Naive B cell (primary cell): ENCODE measurements at places on chromosomes 5 and 9. TPM values are rescaled to one million over a fixed set of nuclear protein-coding genes. Genes with fewer than 3 reads are reported as not detected.

The RNF180 gene
- not detected for polyA plus RNA-seq

The ST8SIA4 gene
- 22.8 TPM for polyA plus RNA-seq

The RGS3 gene
- polyA plus RNA-seq, result 4.6 TPM

The ADAMTS16 gene
- not detected for polyA plus RNA-seq

The ROR2 gene
- polyA plus RNA-seq, result not detected

The NDST1 gene
- polyA plus RNA-seq, result 1.3 TPM

The SPATA9 gene
- not detected for polyA plus RNA-seq

The ANAPC2 gene
- polyA plus RNA-seq, result 9.3 TPM

The FOXD4L4 gene
- not detected for polyA plus RNA-seq

The CDKN2A gene
- 4.7 TPM for polyA plus RNA-seq

The ANKRD20A1 gene
- polyA plus RNA-seq, result not detected

The GPR151 gene
- not detected for polyA plus RNA-seq

The PCDHGB1 gene
- polyA plus RNA-seq, result not detected

The CORO2A gene
- polyA plus RNA-seq, result 2.3 TPM

The CER1 gene
- not detected for polyA plus RNA-seq

The PCDHGC5 gene
- not detected for polyA plus RNA-seq

The ANKRD18B gene
- not detected for polyA plus RNA-seq

The GIN1 gene
- polyA plus RNA-seq, result 7.9 TPM

The SPINK13 gene
- polyA plus RNA-seq, result not detected

The FGF1 gene
- polyA plus RNA-seq, result not detected

The ANKRD31 gene
- polyA plus RNA-seq, result not detected

The PCAT7 gene
- not detected for polyA plus RNA-seq

The FST gene
- polyA plus RNA-seq, result not detected

The CLINT1 gene
- polyA plus RNA-seq, result 91.7 TPM

The PCDHGA1 gene
- polyA plus RNA-seq, result not detected

The KIAA1191 gene
- polyA plus RNA-seq, result 46.8 TPM

The PPP1R26 gene
- polyA plus RNA-seq, result not detected

The CATSPER3 gene
- polyA plus RNA-seq, result 0.51 TPM

The ZNF483 gene
- polyA plus RNA-seq, result 4.0 TPM

The PKN3 gene
- 0.12 TPM for polyA plus RNA-seq

The NUTM2G gene
- not detected for polyA plus RNA-seq

The ZNF608 gene
- polyA plus RNA-seq, result 6.0 TPM

The LECT2 gene
- not detected for polyA plus RNA-seq

The ODF2 gene
- 16.7 TPM for polyA plus RNA-seq

The KLF9 gene
- polyA plus RNA-seq, result 5.5 TPM

The PCSK1 gene
- polyA plus RNA-seq, result not detected

The RETREG1 gene
- 55.3 TPM for polyA plus RNA-seq

The DRD1 gene
- polyA plus RNA-seq, result not detected

The DAB2IP gene
- not detected for polyA plus RNA-seq
